ENCODE measurements at places on chromosomes 6 and 20.

GRCh38 chr6:168888102-168888501, 365.5 kb downstream of the THBS2 start:
- DNase-seq, result no peak

DNA sequence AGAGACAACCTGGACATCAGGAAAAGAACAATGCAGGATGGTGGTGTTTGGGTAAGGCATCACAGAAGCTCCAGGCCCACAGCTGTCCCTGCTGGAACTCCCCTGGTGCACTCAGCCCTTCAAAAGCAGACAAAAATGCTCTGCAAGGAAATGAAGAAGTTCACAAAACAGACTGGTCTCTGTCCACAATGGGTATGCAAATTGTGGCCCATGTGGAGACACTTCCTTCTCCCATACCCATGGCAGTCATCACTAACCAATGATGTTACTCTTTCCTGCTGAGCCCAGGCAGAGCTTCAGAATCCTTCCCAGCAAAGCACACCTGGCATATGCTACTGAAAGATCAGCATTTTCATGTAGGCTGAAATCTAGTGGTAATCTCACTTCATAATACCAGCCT, 42.6 kb upstream of the PXDC1 start:
- no peak for DNase-seq

DNA sequence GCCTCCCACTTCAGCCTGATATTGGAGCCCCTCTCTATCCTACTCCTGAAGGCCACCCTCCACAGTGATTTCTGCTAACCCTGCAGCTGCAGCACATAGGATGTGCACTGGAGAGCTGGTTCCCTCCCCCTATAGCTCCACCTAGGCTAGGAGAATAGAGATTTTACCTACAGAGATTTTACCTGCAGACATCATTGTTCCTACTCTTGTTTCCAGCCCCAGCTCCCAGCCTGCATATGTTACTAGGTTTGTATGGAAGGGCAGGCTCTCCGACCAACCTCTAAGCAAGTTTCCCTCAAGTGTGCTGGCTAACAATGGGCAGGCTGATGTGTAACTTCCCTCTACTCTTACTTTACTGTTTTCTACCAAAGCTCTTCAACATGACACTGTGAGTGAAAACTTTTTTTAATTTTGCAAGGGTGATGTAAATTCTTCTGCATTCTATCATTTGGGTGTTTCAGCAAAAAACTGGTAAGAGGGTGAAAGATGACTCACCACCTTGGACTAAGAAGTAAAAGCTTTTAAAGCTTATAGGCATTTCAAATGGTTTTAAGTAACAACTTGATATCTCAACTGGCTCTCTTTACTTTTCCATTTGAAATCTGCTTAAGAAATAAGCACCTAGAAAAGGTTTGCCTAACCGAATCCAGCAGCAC, 106.8 kb downstream of the CDK19 start:
- DNase-seq, result no peak

DNA sequence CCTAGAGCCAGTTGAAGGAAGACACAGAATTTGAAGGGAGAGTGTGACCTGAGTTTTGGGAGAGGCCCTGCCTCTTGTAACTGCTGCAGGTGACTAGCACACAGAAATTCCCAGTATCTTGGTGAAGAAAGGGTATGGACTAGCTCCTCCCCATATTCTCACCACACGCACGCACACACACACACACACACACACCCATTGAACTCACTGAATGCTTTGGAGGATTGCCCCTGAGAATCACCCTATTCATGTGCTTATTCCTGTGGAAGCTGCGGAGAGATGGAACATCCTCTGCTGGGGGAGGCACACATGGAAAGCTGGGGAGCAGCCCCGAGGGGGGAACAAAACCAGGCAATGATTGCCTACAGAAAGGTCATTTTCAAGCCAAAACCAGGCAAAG, 6.2 kb upstream of the LMBRD1 start:
- no peak for DNase-seq

DNA sequence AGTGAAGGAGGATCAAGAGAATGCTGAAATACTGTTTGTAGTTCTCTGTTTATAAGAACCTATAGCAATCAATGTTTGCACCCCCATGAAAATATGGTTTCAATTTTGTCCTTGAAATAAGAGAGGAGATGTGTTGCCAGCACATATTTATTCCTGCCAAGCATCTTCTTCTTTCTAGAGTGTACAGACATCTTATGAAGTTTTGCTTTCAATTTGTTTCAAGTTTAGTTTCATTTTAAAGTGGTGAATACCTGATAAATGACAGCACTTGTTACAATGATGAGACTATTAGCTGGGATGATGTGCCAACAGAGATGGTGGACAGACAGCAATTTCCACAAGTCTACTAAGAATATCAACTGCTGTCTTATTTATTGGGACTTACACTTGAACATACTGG, 39.2 kb upstream of the CENPW start:
- DNase-seq, result no peak

DNA sequence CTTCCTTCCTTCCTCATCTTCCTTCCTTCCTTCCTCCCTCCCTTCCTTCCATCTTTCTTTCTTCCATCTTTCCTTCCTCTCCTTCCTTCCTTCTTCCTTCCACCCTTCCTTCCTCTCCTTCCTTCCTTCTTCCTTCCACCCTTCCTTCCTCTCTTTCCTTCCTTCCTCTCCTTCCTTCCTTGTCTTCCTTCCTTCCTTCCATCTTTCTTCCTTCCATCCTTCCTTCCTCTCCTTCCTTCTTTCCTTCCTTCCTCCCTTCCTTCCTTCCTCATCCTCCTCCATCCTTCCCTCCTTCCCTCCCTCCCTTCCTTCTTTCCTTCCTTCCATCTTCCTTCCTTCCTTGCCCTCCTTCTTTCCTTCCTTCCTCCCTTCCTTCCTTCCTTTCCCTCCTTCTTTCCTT, 361.4 kb upstream of the TSHZ2 start:
- no peak for DNase-seq

GRCh38 chr6:112207131-112207530, 47.2 kb downstream of the LAMA4 start:
- no peak for DNase-seq

- DNase-seq, result no peak
Observed at GRCh38 chr6:100269189-100269588, 195.5 kb downstream of the SIM1 start.

GRCh38 chr20:54267483-54268003, 59.7 kb downstream of the PFDN4 start:
- DNase-seq, result no peak

DNA sequence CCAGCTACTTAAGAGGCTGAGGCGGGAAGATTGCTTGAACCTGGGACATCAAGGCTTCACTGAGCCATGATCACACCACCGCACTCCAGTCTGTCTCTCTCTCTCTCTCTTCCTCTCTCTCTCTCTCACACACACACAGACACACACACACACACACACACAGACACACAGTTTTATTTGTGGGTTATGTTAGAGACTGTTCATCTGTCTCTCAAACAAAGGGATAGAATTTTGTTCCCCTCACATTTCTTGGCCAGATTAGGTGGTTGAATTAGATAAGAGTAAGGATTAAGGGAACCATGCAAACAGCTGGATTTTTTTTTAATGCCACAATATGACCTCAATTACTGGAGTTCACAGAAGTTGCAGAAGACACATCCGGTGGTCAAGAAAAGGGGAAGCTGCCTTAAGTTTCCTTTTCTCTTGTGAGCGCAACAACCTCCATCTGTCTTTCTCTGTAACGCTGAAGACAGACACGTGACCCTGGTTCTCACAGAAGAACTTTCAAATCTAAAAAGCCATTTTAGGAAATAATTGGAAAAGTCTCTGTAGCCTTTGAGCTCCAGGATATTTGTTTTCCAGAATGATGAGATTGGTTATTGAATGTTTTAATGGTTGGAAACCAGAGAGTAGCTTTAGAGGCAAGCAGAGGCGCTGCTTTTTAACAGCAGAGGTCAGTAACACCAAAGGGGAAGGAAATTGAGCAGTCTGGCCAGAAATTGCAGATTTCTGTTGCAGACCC, 32.9 kb upstream of the LGSN start:
- no peak for DNase-seq

GRCh38 chr6:84268781-84269180, 41.3 kb upstream of the CEP162 start:
- DNase-seq, result no peak

GRCh38 chr6:18931086-18931485, 543.9 kb downstream of the RNF144B start:
- no peak for DNase-seq

GRCh38 chr20:41670631-41671030, 52.5 kb upstream of the CHD6 start:
- DNase-seq, result no peak

DNA sequence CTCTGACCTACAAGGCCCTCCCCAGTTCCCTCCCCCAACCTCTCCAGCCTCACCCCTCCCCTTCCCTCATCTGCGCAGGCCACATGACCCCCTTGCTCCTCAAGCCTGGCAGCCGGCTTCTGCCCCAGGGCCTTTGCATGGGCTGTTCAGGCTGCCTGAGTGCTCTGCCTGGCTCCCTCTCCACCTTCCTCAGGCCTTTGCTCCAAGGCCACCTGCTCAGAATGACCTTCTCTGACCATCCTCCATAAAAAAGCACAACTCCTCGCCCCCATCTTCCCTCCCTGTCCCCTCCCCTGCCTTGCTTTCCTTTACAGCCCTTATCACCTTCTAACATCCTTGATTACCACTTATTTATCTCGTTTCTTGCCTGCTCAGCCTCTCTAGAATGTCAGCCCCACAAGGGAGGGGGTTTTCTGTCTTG, 38.7 kb downstream of the SPDEF start:
- no peak for DNase-seq

DNA sequence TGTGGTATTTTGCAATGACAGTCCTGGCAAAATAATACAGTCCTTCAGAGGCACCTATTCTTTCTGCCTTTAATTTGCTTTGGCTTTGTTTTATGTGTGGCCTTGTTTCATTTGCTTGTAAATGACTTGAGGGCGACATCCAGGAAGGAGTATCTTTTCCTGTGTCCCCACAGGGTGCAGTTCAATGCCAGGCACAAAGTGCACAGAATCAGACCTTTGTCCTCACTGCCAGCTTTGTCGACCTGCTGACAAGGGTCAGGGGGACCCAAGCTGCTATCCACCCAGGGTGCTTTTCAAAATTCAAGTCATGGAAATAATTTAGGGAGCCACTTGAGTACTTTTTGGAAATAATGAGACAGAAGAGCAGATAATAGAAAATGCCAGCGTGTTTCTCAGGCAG, 37.0 kb upstream of the CDKN1A start:
- no peak for DNase-seq

DNA sequence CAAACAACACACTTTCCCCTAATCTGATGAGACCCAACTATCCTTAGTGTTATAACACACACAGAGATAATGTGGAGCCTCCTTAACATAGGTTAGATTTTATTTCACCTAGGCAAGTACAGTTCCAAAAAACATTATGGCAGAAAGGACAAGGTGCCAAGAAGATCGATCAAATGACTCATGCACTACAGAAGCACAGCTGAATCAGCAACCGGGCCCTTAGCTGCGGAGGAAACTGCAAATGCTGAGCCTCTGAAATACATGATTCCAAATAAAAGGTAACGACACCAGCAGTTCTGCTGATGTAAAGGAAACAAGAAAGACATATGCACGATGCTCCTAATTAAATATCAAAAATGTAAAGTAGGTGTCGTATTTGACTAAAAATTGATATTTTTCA, 19.9 kb upstream of the MUC21 start:
- DNase-seq, result no peak

GRCh38 chr6:11622156-11622555, 84.6 kb downstream of the TMEM170B start:
- DNase-seq, result no peak

GRCh38 chr6:159976686-159977254, 7.9 kb downstream of the IGF2R start:
- no peak for DNase-seq

- DNase-seq, result no peak
Observed at GRCh38 chr6:15556711-15557110, 106.1 kb downstream of the DTNBP1 start.

- no peak for DNase-seq
Observed at GRCh38 chr6:158938811-158939254, 61.2 kb downstream of the RSPH3 start.

GRCh38 chr6:324116-324728, 31.9 kb downstream of the DUSP22 start:
- DNase-seq, result no peak

DNA sequence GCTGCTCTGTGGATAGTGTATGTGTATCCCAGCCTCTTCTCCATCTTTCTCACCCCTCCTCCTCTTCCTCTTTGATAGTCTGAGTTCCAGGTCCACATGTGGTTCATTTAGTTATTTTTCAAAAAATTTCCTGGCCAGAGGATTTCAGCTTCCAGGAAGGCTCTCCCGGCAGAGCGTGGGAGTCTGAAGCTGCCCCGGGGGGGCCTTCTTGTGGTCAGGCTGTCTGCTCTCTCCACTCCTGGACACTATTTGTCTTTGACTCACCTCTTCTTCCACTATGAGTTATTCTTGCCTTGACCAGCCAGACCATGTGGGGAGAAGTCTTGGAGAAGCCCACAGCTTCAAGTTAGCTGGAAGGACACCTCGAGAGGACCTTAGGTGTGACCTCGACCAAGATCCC, 258.8 kb downstream of the CDC5L start:
- DNase-seq, result no peak

DNA sequence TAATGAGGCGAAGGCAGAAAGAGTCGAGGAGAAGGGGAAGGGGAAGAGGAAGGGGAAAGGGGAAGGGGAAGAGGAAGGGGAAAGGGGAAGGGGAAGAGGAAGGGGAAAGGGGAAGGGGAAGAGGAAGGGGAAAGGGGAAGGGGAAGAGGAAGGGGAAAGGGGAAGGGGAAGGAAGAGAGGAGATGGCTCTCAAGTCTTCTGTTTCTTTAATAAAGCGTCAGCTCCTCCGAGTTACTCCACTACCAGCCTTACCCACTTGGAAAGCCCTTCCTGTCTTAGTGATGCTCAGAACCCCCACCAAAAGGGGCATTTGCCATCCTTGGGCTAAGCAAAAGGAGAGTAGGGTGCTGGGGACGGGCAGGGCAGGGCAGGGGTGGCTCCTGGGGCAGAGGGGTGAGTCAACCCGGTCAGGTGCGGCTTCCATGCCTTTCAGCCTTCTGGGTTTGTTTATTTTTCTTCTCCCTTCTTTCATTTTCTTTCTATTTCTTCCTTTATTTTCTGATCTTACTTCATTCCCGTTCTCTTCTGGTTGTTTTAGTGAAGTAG, 476 bp upstream of the CLIC5 start:
- no peak for DNase-seq

GRCh38 chr6:28876710-28877109, 47.1 kb downstream of the TRIM27 start:
- DNase-seq, result no peak

DNA sequence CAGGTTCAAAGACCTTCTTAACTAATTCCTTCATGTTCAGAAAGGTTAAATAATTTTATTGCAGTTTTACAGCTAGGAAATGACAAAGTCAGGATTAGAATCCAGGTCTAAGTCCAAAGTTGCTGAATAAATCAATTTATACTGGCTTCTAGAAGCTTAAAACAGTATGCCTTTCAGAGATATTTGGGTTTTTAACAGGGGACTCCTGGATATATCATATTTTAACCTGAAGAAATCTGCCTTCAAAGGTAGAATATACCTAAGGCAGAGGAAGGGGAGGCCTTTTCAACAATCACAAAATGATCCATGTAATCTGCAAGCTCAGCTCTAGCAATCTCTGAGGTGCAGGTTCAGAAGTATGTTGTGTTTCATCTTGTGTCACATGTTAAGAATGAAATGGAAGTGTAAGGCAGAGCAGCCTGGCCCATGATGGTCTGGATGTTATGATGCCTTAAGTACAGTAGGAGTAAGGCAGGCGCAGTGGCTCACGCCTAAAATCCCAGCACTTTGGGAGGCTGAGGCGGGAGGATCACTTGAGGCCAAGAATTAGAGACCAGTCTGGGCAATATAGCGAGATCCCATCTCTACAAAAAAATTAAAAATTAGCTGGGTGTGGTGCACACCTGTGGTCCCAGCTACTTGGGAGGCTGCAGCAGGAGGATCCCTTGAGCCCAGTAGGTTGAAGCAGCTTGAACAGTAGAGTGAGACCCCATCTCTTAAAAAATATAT, 123.9 kb downstream of the SOBP start:
- no peak for DNase-seq
